ENCODE measurements at places on chromosomes 2 and 18.

DNA sequence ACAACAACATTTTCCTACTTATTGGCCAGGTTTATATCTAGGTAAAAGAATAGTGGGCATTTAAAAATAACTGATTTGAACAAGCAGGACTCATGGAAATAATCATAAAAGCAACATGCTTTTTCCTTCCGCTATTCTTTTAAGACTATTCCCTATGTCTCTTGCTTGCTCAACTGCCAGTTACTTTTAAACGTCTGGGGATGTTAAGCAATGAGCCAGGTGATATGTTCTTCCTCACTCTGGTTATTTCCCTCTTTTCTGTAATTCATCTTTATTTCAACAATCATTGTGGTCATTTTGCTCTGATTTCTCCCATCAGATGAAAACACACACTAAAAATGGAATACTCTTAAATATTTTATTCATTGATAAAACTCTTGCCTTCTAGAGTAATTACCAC lies 33.4 kb upstream of the SLC8A1 start:
- DNase-seq, result no peak

GRCh38 chr2:24723665-24724064 lies 69.5 kb downstream of the PTRHD1 start:
- DNase-seq, result no peak

DNA sequence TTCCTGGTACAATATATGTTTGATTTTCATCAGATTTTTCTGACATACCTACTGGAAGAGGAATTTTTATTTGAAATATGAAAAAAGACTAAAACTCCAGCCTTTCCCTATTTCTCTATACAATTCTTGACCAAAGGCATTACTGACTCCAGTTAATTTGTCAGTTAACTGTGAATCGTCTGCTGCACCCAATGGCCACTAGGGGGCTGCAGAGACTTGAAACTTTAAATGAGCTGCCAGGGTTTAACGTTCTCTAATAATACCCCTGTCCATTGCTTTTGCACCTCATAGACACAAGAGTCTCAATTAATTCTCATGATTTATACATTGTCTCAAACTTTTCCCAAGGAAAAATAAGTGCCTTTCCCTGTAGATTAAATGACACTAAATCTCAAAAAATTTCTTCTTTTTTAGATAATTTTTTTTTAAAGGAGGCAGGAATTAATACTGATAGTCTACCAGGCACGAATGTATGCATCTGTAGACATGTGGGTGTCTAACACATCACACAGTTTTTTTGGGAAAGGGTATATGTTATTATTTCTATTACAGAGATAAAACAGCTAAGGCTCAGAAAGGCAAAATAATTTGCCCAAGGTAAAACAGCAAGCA lies 1.8 kb upstream of the ALK start:
- no peak for DNase-seq

DNA sequence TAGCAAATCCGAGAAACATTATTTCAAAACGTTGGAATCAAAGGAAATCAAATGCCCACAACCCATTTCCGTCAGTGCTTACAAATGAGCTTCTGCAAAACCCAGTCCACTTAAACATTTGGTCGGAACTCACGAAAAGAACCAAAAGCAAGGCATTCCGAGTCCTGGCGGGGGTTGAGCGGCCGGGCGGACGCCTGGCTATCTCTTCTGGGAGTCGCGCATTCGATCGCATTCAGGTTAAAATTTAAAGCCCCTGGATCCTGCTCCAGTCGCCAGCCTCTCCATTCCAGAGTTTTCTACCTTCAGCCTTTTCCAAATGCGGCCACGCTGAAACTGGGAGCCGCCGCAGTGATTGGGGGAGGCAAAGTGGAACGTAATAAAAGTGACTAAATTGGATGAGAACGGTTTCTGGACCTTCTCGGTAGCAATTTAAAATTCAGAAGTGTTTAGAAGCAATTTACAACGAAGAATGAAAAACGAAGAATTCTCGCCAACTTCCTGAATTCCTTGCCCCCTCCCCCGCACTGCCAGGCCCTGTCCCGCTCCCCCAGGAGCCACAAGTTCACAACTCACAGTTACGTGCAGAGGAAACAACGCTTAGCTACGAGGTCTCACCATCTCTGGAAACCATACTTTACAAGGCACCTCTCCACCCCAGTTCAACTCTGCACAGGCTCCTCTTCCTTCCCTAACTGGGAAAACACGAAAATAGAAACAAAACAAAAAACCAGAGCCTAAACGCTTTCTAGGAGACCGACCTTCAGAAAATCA lies 1.7 kb upstream of the GATA6 start:
- DNase-seq, result no peak

- DNase-seq, result no peak
Measured at GRCh38 chr2:164735309-164735919, 106.2 kb downstream of the COBLL1 start.

DNA sequence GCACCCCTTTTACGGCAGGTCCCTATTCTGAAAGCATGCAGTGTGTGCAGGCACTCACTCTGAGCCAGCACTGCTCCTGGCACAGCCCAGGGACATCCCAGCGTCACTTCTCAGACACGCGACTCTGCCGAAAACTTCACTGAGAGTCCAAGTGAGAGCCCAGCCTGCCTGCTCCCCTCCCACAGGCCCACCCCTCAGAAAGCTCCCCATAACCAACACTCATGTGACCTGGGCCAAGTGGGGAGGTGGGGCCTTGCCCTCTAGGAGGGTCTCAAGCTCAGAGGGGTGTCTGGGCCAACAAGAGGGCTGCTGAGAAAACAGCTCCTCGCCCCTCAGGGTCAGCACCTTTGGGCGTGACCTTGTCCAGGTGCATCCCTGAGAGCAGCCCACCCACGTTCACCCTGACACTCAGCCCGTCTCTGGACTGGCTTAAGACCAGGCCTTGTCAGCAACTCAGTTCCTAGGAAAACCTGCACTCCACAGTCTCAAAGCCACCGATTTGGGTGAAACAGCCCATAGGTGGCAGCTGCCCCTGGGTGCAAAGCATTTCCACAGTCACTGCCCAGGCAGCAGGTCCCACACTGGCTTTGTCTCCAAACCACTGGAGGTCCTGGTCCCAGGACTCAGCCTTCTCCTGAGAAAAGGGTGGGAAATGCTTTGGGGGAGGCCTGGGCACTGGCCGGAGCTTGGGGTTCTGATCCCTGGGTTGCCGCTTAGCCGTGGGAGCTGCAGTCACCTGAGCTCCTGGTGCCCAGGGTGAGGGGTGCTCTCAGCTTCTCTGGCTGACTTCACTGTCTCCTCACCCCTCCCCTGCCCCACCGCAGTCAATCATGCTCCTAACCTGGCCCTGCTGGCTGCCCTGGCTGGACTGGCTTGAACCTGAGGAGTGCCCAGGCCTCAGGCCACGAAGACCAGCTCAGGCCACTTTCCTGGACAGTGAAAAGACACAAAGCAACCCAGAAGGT lies 209.6 kb downstream of the HDAC4 start:
- DNase-seq, result peak; percentile 63

DNA sequence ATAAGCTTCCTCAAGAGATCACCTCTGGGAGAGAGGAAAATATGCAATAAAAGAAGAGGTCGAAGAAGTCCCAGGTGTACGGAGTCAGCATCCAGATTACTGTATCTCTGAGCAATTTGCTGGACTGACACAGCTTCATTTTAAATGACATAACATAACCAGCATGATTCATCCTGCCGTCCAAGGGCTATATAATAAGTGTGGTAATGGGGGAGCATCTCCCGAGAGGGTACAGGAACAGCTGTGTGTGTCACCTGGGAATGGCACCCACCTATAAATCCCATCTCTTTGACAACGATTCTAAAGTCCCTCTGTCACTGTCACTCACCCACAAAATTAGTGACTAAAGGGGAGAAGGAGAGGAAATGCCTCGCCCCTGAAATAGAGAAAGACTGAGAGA lies 19.3 kb upstream of the FZD7 start:
- no peak for DNase-seq

- DNase-seq, result no peak
Measured at GRCh38 chr2:24121469-24121868, 1.7 kb downstream of the PFN4 start.

GRCh38 chr2:181183878-181184542 lies 203.6 kb downstream of the UBE2E3 start:
- no peak for DNase-seq

GRCh38 chr2:42901076-42901640 lies 108.8 kb upstream of the HAAO start:
- peak; percentile 17 for DNase-seq

- DNase-seq, result no peak
Measured at GRCh38 chr18:21389283-21389682, 147.3 kb downstream of the GREB1L start.

GRCh38 chr18:35938562-35938961 lies 33.9 kb upstream of the RMP24 start:
- no peak for DNase-seq

DNA sequence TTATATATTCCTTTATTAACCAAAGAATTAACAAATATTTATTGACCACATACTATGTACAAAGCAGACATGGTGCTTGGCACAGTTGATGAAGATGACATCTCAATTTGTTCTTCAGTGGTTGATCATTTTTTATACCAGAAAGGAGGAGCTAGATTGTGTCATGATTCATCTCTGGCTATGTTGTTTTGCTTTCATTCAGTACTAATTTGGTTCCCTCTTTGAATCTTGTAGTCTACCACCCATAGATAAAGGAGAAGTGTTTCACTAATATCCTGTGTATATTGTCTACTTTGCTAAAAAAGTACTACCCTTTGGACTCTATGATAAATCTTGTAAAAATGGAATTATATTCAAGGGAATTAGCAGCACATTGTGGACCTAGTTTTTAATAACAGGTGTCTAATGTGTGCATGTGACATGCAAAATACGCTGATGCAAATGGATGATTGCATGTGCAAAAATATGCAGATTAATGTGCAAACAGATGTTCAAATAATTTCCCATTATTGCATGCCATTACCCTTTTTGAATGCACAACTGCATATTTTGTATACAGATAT lies 313.2 kb upstream of the ZEB2 start:
- DNase-seq, result no peak

DNA sequence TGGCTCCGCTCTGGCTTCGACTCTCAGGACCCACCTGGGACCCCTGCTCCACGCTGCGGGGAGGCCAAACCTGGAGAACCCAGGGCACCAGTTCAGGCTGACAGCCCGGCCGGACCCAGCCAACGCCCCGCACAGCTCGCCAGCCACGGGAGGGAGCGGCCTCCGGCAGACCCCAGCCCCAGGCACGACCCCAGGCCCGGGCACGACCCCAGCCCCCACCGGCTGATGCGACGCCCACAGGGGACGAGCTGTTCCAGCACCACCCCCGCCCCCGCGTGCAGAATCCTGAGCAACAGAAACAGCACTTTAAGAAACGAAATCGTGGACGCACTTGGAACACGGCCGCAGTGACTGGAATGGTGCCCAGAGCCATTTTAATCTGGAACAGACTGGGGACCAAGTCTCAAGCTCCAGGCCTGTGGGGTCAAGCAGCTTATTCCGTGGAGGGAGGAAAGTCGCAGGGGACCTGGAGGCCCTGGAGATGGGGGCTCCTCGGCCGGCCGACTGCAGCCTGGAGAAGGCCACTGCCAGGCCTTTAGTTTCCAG lies 74.2 kb downstream of the MBP start:
- DNase-seq, result no peak

GRCh38 chr2:204134421-204134820 lies 197.9 kb downstream of the ICOS start:
- DNase-seq, result no peak

DNA sequence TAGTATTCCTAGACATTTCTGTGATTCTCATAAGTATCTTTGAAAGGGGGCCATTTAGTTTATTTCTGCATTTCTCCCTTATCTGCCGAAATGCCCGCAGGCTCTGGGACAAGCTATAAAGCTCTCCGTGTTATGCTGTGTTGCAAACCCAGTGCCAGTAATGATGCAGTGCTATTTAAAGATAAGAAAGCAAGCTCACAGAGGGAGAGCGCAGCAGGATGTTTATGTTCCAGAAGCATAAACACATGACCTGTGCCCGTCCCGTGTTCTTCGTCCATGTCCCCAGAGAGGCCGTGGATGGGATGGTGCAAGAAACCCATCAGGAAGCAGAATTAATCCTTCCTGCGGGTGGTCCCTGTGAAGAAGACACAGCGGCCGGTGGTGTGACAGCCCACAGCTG lies 99.4 kb downstream of the NEDD4L start:
- DNase-seq, result no peak

GRCh38 chr2:73851274-73851673 lies 22.5 kb downstream of the STAMBP start:
- no peak for DNase-seq

GRCh38 chr2:195559431-195559914 lies 97.6 kb upstream of the SLC39A10 start:
- DNase-seq, result no peak

DNA sequence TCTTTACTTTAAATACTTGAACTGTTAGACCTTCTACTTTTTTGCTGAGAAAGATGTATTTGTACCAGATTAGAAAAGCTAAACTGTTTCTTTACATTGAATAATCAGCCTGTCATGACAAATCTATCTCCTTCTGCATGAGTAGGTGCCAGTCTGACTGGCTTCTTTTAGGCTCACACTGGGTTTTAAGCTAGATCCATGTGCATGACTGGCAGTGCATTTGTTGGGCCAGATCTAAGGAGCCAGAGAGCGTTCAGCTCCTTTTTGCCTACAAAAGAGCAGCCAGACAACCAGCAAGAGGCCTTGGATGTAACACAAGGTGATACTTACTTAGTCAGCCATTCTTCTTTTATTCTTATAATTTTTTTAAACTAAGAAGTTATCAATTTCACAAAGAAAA lies 82.0 kb upstream of the OTX1 start:
- DNase-seq, result no peak

GRCh38 chr2:179917272-179917671 lies 55.9 kb upstream of the ZNF385B start:
- DNase-seq, result no peak

- DNase-seq, result no peak
Measured at GRCh38 chr2:797556-797955, 120.3 kb upstream of the TMEM18 start.

DNA sequence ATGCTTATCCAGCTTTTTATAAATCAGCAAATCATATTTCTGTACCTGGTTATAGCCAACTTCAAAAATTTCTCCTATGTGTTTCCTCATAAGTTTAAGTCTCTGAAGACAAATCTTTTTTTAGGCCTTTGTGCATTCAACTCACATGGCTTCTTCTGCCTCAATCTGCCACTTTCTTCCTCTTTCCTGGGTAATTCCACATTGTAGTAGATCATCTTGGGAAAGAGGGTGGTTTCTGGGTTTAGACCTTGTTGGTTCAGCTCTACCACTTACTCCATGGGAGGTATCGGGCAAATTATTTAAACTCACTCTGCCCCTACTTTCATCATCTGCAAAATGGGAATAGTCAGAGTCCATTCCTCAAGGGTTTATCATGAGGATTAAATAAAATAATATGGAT lies 707.0 kb upstream of the ZEB2 start:
- no peak for DNase-seq

GRCh38 chr2:186339716-186340115 lies 146.3 kb upstream of the ZC3H15 start:
- DNase-seq, result no peak

- no peak for DNase-seq
Measured at GRCh38 chr2:60527762-60528161, 25.7 kb downstream of the BCL11A start.

GRCh38 chr2:39407516-39408296 lies 29.4 kb downstream of the MAP4K3 start:
- no peak for DNase-seq
